ENCODE measurements at places on chromosomes 16 and 17.

DNA sequence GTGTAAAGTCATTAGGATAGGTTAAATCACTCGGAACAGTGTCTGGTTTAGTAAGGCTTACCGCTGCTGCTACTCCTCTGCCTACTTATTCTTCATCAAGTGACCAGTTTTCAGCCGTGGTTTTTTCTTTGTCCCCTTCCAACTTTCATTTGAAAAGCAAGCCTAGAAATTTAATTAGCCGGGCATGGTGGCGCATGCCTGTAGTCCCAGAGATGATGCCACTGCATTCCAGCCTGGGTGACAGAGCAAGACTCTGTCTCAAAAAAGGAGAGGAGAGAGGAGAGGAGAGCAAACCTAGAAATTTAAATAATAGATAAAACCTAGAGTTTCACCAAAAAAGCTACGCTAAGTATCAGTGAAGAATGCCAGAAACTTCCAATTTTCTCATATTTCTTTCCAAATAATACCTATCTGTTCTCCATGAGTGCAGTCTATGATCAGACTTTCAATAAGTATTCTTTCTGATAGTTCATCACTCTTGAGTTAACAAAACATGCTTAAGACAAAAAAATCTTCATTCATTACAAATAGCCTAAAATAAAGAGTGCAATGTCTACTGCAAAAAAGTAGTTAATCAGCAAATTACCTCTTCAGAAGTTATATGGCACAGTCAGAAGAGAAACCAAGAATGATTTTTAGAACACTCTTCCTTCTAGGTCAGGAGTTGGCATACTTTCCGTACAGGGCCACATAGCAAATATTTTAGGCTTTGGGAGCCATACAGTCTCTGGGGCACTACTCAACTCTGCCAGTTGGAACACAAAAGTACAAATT, 15.1 kb downstream of the ANKFY1 start:
- DNase-seq, result no peak

GRCh38 chr17:41540921-41541625, 13.0 kb upstream of the KRT19 start:
- no peak for DNase-seq

GRCh38 chr17:5813357-5813756, 229.0 kb upstream of the NLRP1 start:
- no peak for DNase-seq

DNA sequence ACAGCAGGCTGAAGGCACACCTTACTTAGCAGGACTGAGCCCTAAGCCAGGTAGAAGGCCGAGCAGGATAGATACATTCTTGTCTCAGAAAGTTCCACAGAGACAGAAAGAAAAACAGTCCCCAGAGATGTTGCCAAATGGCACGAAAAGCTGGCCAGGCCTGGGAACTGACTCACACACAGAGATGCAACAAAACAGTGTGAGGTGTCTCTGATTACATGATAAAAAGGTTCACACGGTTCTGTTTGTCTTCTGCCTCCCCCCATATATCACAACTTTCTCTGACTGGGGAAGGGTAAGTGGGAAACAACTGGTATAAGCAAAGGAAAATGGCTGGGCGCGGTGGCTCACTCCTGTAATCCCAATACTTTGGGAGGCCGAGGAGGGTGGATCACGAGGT, 1.7 kb downstream of the WBP2 start:
- DNase-seq, result no peak

- no peak for DNase-seq
Observed at GRCh38 chr17:61322325-61323002, 77.2 kb upstream of the TBX2 start.

Data from HuH-7 (cell line).